Dermis blood vessel endothelial cell (primary cell): ENCODE measurements at places on chromosomes 5 and 9.

GRCh38 chr9:125472926-125473701, 211.5 kb downstream of the GAPVD1 start:
- peak; percentile 39 for DNase-seq

DNA sequence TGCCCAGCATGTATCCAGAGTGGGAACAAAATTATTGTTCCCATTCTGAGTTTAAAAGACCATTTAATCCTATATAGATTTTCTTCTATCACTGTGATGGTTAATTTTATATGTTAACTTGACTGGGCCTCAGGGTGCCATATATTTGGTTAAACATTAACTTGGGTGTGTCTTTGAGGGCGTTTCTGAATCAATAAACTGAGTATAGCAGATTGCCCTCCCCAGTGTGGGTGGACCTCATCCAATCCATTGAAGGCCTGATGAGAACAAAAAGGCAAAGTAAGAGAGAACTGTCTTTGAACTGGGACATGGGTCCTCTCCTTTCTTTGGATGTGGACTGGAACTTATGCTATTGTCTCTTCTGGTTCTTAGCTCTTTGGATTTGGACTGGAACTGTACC, 17.3 kb downstream of the RIOK2 start:
- DNase-seq: no peak

DNA sequence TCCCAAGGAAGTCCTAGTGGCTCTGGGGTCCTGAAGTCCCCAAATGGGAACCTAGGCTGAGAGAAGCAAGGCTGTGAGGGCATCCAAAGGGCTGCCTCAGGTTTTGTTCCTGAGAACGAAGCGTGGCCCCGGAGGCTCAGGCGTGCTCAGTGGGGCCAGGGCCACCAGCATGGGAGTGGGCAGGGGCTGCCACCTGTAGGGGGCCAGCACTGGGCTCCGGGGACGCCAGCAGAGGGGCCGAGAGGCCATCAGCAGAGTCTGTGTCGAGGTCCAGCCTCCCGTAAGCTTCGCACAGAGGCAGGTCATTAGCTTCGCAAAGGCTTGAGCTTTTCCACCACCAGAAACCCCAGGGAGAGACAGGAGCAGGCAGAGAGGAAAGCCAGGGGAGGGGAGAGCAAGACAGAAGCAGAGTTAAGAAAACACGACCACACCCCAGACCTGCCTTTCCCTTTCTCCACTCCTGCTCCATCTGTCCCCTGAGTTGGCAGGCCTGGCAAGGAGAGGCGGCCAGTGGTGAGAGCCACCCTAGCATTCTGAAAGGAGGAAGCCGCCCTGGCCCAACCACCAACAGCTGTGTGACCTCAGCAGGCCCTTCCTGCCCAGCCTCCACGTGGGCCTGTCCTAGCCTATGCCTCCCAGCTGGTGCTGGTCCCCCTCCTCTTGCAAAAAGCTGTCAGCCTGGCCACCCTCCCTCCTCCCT, 5.5 kb upstream of the SURF6 start:
- DNase-seq: no peak

DNA sequence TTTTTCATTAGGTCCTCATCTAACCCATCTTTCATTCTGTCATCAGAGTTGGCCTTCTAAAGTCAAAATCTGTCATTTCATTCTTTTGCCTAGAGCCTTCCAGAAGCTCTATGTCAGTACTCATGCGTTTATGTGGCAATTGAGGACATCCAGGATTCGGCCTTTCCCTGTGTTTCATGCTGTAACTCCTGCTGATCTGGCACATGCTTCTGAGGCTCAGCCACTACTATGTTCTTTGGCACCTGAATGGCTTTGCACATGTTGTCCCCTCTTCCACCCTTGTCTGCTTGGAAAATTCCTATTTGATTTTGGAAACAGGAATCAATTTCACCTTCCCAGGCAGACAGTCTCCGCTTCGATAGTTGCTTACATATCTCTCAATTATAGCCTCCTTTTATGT, 84.9 kb downstream of the GDNF start:
- DNase-seq: no peak

- no peak for DNase-seq
Observed at GRCh38 chr9:38675211-38675610, 44.7 kb downstream of the FAM240B start.

GRCh38 chr9:6498982-6499381, 86.0 kb downstream of the UHRF2 start:
- DNase-seq: peak; percentile 32

DNA sequence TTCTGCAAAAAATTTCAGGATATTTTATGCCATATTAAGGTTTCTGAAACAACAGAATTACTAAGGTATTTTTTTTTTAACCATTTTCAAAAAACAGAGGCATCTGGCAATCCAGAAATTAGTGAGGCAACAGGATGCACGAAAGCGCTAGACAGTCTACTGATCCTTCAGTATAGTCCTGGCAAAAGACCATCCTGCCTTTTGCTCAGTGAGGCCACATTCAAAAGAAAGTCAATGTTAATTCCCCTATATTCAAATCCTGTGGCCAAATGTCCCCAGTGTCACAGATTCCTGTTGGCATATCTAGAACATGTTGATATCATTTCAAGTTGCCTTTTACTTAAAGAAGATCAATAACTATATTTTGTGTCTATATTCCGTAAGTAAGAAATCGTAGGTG, 13.1 kb upstream of the NFIB start:
- no peak for DNase-seq

DNA sequence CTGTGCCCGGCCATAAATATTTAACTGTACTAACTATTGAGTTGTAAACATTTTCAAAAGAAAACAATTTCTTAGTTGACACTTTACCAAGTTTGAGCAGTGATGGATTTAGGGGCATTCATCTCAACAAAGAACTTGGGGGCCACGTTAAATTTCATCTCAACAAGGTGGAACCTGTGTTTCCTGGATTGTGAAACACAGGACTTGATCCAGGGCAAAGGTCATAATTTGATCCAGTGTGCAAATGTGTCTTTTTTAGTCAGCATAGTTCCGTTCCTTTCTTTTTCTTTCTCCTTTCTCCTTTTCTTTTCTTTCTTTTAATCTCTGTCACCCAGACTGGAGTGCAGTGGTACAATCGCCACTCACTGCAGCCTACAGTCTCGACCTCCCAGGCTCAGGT, 3.1 kb downstream of the GFRA3 start:
- no peak for DNase-seq

DNA sequence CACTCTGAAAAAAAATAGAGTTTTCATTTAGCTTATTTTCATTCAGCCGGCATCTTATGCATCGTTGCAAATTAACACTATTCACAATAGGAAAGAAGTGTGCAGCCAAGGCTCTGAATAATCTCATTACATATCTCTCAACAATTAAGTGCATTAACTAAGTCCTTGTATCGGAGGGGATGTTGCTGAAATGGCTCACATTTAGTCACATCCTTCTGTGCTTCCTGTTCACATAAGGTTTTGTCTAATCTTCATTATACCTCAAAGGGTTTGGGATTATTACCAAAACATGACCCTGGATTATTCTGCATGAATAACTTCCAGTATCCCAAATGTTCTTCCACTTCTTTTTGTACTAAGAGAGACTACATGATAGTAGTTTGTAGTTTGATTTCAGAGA, 278.0 kb upstream of the GRIA1 start:
- no peak for DNase-seq

- DNase-seq: no peak
Observed at GRCh38 chr9:33162721-33163311, 4.3 kb downstream of the B4GALT1 start.

DNA sequence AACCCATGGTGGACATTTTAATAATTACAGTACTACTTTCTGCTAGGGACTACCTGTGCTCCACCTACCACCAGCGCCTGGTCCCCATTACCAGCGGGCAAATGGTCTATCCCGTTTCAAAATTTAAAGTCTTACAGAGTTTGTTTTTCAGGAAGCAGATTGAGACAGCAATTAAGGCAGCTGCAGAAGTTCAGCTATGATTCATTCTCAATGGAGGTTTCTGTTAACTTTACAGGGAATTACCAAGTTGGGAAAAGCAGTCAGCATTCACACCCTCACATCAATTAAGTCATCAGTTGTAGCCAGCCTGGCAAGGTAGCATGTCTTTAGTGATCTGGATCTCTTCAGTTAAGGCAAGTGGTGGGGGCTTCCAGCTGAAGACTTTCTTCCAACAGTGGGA, 410.6 kb upstream of the DAB2 start:
- peak; percentile 10 for DNase-seq

DNA sequence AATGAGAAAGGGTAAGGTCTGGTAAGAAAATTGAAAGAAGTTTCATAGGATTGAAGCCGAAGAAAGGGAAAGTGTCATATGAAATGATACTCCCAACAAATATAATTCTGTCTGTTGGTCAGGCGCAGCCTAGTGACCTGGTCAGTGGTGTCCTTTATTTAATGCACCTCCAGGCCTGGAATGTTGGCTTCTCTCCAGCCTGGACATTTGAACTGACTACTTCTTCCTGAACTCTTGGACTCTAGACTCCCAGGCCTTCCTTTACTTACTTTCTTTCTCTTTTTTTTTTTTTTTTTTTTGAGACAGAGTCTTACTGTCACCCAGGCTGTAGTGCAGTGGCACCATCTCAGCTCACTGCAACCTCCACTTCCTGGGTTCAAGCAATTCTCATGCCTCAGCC, 1381.5 kb upstream of the WWC1 start:
- DNase-seq: no peak

DNA sequence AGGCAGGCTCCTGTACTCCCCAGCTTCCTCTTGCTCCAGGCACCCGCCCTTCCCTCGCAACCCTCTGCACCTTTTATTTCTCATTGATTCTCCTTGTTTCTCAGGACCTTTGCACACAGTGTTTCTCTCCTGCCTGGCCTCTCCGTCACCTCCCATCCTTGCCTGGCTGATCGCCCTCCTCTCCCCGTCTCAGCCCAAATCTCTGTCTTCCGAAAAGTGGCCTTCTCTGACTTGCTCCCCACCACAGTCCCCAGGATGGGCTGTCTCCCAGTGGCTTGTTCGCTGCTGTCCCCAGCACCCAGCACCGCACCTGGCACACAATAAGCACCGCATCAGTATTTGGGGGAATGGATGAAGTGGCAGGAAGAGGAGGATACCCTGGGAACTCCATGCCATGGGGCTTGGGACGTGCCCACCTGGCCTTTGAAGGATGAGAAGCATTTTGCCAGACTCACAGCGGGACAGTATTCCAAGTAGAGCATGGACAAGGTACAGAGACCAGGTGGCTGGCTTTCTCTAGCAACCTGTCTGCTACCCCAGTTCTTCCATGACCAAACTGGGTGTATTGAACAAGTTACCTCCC, 62.5 kb downstream of the LMX1B start:
- no peak for DNase-seq

- no peak for DNase-seq
Observed at GRCh38 chr9:89438194-89438593, 59.7 kb downstream of the SEMA4D start.

- DNase-seq: no peak
Observed at GRCh38 chr9:72537671-72538070, 16.3 kb downstream of the TMC1 start.

DNA sequence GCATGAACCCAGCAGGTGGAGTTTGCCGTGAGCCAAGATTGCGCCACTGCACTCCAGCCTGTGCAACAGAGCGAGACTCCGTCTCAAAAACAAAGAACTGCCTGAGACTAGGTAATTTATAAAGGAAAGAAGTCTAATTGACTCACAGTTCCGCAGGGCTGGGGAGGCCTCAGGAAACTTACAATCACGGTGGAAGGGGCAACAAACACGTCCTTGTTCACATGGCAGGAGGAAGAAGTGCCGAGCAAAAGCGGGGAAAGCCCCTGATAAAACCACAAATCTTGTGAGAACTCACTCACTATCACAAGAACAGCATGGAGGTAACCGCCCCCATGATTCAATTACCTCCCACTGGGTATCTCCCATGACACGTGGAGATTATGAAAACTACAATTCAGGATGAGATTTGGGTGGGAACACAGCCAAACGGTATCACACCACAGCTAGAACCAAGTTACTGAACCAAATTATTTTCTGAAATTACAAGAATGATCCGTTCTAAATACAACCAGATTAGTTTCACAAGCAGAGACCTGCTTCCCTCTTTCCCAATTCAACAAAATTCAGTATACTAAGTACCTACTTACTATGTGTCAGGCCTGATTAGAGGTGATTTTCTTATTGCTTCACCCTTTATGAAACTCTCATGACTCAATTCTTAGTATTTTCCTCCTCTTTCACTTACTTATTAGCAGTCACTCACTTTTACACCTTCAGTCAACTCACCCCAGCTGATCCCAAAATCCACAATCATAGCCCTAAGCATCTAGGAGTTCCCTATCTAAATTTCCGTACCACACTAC, 8.4 kb downstream of the UBTD2 start:
- peak; percentile 5 for DNase-seq

DNA sequence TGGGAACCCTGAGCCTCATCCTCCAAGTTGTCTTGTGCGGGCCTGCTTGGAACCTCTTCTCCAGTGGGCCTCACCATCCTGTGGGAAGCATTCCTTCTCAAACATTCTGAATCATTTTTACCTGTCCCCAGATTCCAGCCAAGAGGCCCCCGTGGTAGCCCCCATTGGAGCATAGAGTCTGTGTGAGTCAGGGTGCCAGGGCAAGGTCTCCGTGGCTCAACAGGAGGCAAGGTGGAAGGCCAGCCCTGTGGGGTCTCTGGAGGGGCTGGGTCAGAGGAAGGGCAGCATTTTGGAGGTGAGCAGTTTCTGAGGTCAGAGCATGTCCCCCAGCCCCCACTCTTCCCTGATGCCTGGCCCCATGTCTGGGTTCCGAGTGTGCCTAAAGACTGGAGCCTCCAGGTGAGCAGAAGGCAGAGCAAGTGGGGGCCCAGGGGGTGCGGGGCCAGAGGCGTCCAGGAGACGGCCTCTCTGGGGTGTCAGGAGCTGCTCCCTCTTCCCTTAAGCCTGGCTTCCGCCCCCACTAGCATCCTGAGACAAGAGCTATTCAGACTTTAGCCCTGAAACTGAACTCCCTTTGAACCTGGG, 2.1 kb downstream of the CACNA1B start:
- DNase-seq: no peak

DNA sequence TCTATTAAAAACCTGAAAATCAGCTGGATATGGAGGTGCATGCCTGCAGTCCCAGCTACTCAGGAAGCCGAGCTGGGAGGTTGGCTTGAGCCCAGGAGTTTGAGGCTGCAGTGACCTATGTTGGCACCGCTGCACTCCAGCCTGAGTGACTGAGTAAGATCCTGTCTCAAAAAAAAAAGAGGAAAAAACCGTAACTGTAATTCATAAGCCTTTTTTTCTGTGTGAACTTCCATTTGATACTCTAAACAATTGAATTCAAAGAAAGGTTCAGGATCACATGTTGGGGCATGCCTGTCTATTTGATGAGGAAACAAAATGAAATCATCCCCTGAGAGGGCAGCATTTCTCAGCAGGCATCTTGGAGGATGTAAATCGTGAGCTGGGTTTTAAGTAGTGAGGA, 38.8 kb downstream of the ITGA2 start:
- DNase-seq: peak; percentile 94

DNA sequence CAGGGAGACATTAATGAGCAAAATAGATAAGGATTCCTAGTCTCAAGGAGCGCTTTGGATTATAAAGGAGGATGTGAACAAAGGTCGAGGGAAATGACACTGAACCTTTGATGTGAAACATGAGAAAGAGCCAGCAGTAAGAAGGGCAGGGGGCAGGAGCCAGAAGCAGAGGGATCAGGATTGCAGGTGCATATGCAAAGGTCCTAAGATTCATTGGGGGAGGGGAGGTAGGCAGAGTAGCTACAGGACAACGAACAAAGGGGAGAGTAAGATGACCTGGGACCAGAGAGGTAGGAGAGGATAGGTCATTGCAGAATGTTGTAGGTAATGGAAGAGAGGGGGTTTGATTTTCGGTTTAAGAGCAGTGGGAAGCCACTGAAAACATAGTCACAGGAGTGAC, 129.2 kb upstream of the TRPM3 start:
- DNase-seq: no peak
